ENCODE measurements at places on chromosomes 7 and 10. TPM values are rescaled to one million over a fixed set of nuclear protein-coding genes. Genes with fewer than 3 reads are reported as not detected.

DNA sequence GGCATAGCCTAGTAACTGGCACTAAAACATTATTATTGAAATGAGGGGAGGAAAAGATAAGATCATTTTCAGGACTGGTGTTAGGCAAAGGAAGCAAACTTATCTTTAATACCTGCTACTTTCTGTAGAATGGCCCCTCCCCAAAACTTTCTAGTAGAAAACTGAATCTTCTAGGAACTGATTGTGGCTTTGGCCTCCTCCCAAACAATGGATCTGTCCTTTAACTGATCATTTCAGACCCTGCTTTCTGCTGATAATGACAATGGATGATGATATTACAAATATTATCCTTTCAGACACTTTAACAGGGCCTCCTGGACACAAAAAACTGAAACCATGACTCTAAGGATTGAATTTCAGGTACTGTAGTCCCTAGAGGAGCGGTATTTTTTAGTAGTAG, 55.1 kb downstream of the EZH2 start:
- no peak for DNase-seq

The CCDC7 gene
- polyA plus RNA-seq: 2.7 TPM

- no peak for DNase-seq
These were observed 187.7 kb upstream of the HGF start for GRCh38 chr7:81957517-81957916.

DNA sequence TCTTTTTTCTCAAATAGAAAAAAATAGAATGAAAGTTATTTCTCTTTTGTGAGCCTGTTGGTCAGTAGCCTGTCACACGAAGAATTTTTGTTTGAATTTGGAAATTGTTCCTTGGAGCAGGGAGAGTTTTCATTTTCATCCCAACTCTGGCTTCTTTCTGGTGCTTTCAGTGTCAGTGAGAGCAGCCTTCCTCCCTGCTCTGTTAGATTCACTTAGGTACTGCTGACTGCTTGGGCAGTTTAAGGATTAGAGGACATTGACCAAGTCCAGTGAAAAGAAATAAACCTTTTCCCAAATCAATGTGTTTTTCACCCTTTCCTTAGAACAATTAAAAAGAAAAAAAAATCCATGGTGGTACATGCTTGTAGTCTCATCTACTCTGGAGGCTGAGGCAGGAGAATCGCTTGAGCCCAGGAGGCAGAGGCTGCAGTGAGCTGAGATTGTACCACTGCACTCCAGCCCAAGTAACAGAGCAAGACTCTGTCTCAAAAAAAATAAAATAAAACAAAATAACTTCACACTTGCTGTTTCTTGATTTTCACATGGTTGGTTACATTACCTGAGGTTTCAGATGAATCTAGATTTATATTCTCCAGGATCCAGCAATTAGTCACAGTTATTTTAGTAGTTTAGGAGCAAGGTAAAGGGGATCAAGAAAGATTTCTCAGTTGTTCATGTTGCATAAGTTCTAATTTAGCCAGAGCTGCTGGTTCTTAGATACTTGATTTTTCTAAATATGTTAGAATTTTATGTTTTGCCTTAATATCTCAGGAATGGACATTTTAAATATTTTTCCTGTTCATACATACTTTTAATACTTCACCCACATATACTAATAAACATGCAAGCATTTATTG, 63.1 kb downstream of the ZNRF2 start:
- no peak for DNase-seq

The DNAJC1 gene
- polyA plus RNA-seq: 44.8 TPM

DNA sequence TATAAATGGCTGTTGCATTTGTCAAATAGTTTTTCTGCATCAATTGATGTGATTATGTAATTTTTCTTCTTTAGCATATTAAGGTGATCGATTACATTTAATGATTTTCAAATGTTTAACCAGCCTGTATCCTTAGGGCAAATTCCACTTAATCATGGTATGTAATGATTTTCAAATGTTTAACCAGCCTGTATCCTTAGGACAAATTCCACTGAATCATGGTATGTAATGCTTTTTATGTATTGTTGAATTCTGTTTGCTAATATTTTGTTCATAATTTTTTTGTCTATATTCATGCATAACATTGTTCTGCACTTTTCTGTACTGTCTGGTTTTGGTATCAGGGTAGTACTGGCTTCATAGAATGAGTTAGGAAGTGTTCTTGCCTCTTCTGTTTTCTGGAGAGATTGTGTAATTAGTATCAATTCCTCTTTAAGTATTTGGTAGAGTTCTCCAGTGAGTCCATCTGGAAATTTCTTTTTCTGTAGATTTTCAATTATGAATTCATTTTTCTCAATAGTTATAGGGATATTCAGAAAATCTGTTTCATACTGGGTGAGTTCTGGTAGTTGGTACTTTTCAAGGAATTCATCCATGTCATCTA, 393.2 kb upstream of the FOXK1 start:
- no peak for DNase-seq

DNA sequence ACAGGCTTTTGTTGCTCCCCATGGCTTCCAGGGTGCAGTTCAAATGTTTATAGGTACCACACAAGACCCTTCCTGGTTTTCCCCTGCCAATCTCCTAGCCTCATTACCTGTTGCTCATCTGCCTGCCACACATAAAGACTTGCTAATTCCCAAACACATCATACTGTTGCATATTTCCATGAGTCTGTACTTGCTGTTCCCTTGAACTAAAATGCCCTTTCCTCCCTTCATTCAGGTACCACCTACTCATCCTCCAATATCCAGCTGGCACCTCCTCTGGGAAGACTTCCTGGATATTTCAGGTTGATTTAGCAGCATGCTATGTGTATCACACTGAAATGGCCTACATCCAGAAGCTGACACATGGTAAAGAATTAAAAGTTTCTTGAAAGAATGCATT, 206.4 kb upstream of the NFE2L3 start:
- DNase-seq: no peak

GRCh38 chr7:721619-722248, 4.8 kb upstream of the DNAAF5 start:
- no peak for DNase-seq

All from ovary (tissue), 10 donors.